ENCODE measurements at places on chromosomes 1 and 21. TPM values are rescaled to one million over a fixed set of nuclear protein-coding genes. Genes with fewer than 3 reads are reported as not detected.

TMEM54 gene
- total RNA-seq: 2.0 TPM

KRTAP13-2 gene
- total RNA-seq: not detected

GRCh38 chr1:84722794-84723193, 32.5 kb upstream of the SSX2IP start:
- no peak for DNase-seq
- peaks cover 31% of the 10 kb centered on the region for H3K4me1 ChIP-seq
- no peaks in the 10 kb centered on the region for H3K36me3 ChIP-seq
- H3K27ac ChIP-seq: no peak overlapping the region
- H3K4me3 ChIP-seq: no peak overlapping the region

DNA sequence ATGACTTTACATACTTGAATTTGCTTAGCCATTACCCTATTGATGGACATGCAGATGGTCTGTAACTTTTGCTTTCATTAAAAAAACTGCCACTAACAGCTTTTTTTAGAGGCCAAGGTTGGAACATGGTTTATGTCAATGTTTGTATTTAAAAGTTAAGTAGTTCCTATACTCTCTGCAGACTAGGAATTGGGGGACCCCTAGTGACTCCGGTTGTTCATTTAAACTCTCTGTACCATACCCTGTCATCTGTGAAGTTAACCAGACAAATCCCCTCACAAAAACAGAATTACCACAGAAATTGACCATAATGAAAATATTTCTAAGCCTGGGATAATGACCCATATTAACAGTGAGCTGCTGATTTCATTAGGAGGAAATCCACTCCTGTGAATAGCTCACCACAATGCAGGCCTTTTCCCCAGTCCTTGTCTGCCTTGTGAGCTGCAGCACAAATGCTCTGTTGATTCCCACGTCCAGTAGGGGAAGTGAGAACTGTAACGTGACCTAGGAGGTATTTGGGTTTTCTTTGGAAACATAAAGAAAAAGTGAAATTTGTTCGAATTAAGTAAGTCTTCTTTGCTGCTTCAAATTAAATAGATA, 30.2 kb upstream of the CD101 start:
- no peak overlapping the region for H3K27ac ChIP-seq
- H3K36me3 ChIP-seq: peaks cover 13% of the 10 kb centered on the region
- H3K27me3 ChIP-seq: no peaks in the 10 kb centered on the region
- no peaks in the 10 kb centered on the region for H3K4me1 ChIP-seq
- no peak for DNase-seq
- H3K4me3 ChIP-seq: no peak overlapping the region

DNA sequence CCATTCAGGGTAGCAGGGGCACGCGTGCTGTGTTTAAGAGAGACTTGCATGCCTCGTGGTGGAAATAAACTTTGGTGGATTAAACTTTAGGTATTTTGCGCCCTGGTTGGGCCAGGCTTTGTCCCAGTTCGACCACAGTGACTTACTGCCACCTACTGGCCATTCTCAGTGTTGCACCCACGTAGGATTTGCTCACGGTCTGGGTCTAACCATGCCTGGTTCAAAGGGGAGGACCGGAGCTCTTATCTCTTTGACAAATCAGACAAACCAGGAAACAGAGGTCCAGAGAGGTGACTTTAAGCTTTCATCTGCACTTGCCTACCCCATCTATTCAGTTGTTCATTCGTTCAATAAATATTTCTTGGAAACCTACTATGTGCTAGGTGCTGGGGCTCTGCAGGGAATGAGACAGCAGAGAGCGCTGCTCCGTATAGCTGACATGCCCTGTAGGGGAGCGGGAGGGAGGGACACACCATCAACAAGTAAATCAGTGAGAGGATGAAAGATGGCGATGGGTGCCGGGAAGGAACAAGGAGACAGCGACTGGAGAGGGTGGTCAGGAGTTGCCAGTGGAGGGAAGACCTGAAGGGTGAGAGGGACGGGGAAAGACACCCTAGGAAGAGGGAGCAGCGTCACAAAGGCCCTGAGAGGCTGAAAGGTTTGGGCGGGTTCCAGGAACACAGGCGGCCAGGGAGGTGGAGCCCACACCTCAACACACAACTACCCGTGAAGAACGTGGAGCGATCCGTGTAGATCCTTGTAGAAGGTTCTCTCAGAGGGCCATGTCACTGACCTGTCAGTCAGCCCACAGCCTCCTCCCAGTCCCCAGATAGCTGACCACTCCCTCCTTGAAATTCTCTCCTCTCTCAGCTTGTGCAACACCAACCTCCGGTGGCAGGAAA, 27.2 kb upstream of the TINAGL1 start:
- DNase-seq: peak; percentile 92
- H3K4me1 ChIP-seq: peaks cover 9% of the 10 kb centered on the region
- peaks cover 11% of the 10 kb centered on the region for H3K27me3 ChIP-seq
- no peak overlapping the region for H3K27ac ChIP-seq
- no peaks in the 10 kb centered on the region for H3K36me3 ChIP-seq
- H3K4me3 ChIP-seq: peak overlapping the region; percentile 56

EPHA2 gene
- 0.43 TPM for total RNA-seq

ADORA1 gene
- total RNA-seq: not detected

- H3K27me3 ChIP-seq: peaks cover 21% of the 10 kb centered on the region
- no peak overlapping the region for H3K4me3 ChIP-seq
- DNase-seq: no peak
- H3K4me1 ChIP-seq: no peaks in the 10 kb centered on the region
Measured at GRCh38 chr1:168792592-168793125, 63.7 kb upstream of the DPT start.
